GDM1 (cell line): ENCODE measurements at places on chromosomes 13 and 19.

GRCh38 chr13:34833562-34834182 is 108.4 kb upstream of the NBEA start:
- no peak for DNase-seq

- no peak for DNase-seq
Observed at GRCh38 chr19:14102756-14103155, 12.2 kb upstream of the SAMD1 start.

- DNase-seq, result no peak
Observed at GRCh38 chr13:25203127-25203740, 31.1 kb upstream of the AMER2 start.

GRCh38 chr13:87052731-87053130 is 618.4 kb upstream of the SLITRK5 start:
- DNase-seq, result no peak

GRCh38 chr19:49498475-49498874 is 2.2 kb downstream of the RPS11 start:
- DNase-seq, result no peak
